ENCODE measurements at places on chromosomes 3 and 15. TPM values are rescaled to one million over a fixed set of nuclear protein-coding genes. Genes with fewer than 3 reads are reported as not detected.

The CKMT1B gene
- total RNA-seq, result 0.89 TPM

The CKMT1A gene
- total RNA-seq, result not detected

The ADGRG7 gene
- not detected for total RNA-seq

The GUCA1C gene
- total RNA-seq, result 1.3 TPM

The FEZF2 gene
- not detected for total RNA-seq

The GALNT15 gene
- 0.33 TPM for total RNA-seq
